ENCODE measurements at places on chromosomes 5 and 9.

DNA sequence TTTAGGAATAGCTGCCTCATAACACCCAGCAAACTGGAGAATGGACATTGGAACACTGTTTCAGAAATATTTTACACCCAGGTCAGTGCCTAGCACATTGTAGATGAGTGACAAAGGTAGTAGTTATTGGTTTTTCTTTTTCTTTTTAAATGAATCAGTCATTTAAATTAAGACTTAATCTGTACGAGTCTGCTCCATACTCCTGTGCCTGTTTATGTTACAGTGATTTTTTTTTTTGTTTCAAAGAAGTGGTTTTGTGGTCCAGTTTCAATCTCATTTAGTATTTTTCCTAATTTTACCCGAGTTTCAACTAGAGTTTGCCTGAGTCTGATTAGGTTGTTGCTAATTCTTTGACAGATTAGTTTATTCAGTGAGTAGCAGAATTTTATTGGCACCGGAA, 16.2 kb downstream of the LMNB1 start:
- DNase-seq: no peak

GRCh38 chr9:133897675-133898074, 94.4 kb downstream of the VAV2 start:
- no peak for DNase-seq

GRCh38 chr9:127106466-127106855, 16.0 kb downstream of the ANGPTL2 start:
- DNase-seq: no peak

DNA sequence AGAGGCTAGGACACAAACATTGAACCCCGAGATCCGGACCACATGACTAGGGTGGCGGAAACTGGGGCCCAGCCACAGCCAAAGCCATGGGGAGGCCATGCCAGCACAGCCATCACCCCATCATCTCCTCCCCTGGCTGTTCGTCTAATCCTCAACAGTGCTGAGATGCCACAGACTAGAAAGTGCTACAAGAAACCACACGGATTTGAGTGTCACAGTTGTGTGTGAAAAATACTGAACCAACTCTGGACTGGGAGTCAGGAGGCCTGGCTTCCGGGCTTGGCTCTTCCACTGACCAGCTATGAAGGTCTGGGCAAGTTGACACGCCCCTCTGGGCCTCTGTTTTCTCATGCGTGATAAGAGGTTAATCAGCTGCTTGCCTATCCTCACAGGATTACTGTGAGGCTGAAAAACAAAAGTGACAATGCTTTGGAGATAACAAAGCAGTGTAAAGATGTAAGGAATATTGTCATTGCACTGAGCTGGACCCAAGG, 38.8 kb upstream of the SHB start:
- DNase-seq: no peak

GRCh38 chr9:111691672-111692329, 30.4 kb downstream of the GNG10 start:
- DNase-seq: no peak

- DNase-seq: no peak
Measured at GRCh38 chr9:93464395-93464794, 11.0 kb upstream of the FAM120AOS start.

DNA sequence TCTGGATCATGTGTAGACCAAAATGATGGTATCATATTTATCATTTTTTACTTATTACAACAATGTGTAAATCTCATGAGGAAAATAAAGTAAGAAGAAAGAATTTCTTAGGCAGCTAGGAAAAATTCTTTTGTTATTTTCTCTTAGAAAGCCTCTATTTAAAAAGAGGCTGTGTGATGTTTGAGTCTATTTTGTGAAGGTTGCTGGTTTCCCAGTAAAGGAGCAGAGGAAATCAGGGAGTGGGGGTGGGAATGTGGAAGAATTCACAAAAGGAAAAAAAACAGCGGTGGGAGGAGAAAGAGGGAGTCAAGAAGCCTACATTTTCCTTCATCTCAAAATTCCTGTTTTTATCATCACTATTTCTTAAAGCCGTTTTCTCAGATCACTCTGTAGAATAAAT, 20.1 kb downstream of the PTCH1 start:
- DNase-seq: no peak

GRCh38 chr9:84481231-84481630, 140.7 kb upstream of the SLC28A3 start:
- DNase-seq: no peak

GRCh38 chr9:84839541-84839940, 170.0 kb downstream of the NTRK2 start:
- no peak for DNase-seq

GRCh38 chr9:133634081-133634691, 2.0 kb upstream of the DBH start:
- DNase-seq: peak; percentile 63

GRCh38 chr9:20513126-20513913, 109.0 kb downstream of the MLLT3 start:
- no peak for DNase-seq

- no peak for DNase-seq
Measured at GRCh38 chr9:89022001-89022759, 30.9 kb downstream of the S1PR3 start.

GRCh38 chr9:88805217-88805943, 185.9 kb upstream of the S1PR3 start:
- no peak for DNase-seq

DNA sequence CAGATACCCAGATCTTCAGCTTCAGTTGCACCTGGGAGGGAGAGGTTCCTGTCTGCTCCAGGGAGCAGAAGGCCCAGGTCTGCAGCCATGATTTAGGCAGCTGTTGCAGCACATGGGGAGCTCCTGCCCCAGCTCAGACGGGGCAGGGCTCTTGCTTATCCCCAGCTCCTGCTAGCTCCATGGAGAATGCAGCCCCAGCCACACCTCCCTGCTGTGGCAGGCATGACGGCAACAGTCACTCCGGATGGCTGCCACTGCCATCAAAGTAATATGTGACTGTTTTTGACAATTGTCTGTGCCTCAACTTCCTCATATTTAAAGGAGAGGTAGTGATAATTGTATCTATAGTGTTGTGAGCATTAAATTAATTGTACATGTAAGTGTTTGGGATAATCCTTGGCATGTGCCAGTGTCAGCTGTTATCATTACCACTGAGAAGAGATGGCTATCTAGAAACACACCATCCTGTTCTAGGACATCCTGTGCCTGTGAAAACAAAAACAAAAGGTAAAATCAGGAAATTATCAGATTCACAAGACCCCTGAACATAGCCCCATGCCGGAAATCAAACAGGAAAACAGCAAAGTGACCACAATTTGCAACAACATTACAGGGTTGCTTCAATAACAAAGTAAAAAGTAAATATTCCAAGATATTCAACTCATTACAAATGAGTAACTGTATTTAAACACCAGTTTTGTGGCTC, 1048.8 kb upstream of the ACO1 start:
- no peak for DNase-seq

DNA sequence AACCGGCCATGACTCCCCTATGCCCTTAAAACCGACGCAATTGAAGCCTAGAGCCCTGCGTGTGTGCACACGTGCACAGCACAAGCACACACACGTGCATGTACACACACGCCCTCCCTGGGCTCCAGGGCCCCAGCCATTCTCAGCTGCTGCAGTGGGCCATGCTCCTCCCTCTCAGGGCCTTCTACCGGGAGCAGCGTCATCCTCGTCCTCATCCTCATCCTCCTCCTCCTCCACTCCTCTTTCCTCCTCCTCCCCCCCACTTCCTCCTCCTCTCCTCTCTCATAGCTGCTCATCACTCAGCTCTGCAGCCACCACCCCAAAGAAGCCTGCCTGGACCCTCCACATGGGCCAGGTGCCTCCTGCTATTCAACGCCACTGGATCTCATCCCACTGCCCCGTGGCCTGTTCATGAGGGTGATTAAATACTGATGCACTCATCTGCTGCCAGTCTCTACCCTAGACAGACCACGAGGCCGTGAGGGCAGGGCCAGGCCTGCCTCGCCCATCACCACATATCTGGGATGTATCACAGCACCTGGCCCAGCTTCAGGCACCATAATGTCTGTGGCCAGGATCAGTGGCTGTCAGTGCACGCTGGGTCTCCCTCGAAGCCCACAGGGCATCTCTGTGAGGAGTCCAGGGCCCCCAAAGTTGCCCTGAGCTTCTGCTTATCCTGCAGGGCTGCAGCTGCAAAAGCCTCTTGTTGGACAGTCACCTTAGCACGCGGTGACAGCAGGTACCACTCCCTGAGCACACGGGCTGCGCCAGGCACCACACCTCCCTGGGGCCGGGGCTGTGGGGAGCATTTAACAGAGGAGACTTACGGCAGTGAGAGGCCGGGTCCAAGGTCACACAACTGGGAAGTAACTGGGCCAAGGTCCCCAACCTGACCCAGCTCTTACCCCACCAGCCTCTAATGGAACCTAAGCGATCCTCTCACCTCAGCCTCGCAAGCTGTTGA, 9.8 kb downstream of the FAM78A start:
- no peak for DNase-seq

DNA sequence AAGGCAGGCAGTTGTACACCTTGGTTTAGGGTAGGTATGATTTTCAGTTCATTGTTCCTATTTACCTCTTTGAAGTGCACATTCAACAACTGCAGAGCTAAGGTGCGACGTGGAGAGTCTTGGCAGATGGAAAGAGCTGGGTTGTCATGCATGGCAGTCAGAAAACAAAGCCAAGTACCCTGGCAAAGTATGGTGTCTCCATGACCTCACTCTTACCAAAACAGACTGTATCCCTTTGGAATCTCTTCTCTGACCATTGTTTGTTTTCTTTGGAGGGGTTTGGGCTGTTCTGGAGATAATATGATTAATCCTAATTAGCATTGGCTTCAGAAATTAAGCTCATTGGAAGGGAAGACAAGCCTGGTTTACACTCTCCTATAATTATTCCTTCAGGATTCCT, 665.7 kb downstream of the DNAH5 start:
- no peak for DNase-seq

- DNase-seq: no peak
Measured at GRCh38 chr5:37896159-37896558, 56.3 kb upstream of the GDNF start.

DNA sequence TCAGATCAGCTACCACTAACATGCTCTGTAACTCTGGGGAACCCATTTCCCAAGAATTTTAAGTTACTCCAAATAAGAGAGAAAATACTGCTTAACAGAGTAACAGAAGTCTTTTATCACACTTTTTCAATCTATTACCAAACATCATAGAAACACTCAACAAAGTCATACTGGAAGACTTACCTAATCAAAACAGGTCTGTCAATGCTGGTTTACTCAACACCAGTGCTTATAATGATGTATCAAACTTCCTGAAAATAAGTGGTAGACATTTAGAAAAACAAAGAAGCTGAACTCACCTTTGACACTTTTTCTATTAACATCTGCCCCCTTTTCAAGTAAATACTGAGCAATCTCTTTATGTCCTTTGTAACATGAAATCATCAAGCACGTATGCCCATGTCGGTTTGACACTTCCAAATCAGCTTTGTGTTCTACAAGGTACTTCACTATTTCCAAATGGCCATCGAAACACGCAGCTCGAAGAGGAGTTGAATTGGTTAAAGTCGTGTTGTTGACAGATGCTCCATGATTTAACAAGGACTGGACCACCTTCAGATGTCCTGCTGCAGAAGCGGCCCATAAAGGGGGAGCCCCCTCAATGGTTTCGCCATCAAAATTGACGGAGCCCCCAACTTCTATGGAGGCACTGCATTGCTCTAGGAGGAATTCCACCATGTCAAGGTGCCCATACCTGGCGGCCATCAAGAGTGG, 1.8 kb downstream of the FEM1C start:
- DNase-seq: no peak

DNA sequence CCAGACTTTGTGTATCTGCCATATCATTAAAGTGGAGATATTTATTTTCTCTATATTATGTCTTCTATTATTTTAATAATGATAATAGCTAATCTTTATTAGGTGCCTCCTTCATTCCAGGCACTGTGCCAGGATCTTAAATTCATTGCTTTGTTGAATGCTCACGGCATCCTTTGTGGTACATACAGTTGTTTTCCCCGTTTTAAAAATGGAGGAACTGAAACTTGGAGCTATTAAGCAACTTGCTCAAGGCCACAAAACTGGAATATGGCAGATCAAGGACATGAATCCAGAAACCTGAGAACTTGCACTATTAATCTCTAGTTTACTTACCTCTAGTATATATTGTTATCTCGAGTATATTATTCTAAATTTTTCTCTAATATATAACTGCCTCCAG, 41.5 kb upstream of the PPP3R2 start:
- no peak for DNase-seq

- no peak for DNase-seq
Measured at GRCh38 chr9:122398371-122398924, 27.6 kb downstream of the PTGS1 start.

GRCh38 chr5:147415651-147416050, 94.2 kb downstream of the DPYSL3 start:
- no peak for DNase-seq

- DNase-seq: no peak
Measured at GRCh38 chr9:20985851-20986600, 45.4 kb downstream of the HACD4 start.

DNA sequence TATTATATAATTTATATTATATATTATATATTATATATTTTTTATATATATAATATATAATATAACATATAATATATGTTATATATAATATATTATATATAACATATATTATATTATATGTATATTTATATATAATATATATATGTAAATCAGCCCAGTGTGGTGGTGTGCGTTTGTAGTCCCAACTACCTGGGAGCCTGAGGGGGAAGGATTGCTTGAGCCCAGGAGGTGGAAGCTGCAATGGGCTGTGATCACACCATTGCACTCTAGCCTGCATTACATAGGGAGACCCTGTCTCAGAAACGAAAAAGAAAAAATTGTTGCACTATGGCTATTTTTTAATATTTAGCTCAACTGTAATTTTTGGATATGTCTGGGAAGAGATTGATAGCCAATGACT, 52.4 kb downstream of the NSD1 start:
- no peak for DNase-seq
